ENCODE measurements at places on chromosomes 5 and 9.

- peak; percentile 65 for DNase-seq
Measured at GRCh38 chr5:168987543-168988300, 313.2 kb downstream of the SLIT3 start.

DNA sequence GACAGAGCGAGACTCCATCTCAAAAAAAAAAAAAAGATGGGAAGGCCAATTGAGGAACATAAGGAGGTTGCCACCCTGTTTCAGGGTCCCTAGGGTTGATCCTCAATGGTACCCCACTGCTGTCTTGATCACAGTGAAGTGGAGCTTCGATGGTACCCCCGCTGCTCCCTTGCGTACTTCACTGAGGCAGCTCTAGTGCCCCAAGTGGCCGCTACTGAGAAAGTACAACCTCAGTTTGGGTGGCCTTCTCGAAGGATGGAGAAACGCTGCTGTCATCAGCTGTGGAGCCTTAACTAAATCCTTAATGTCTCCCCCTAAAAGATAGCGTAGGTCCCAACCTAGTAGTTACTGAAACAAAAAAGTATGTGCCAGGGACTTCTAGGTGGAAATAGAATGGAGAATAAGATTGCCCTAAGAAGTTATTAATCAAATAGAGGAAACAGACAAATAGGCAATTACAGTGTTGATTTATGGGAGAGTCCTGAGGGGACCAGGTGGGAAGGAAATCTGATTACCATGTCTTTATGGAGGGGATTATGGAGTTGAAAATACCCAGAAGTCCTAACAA, 6.3 kb downstream of the TESK1 start:
- DNase-seq, result peak; percentile 70

DNA sequence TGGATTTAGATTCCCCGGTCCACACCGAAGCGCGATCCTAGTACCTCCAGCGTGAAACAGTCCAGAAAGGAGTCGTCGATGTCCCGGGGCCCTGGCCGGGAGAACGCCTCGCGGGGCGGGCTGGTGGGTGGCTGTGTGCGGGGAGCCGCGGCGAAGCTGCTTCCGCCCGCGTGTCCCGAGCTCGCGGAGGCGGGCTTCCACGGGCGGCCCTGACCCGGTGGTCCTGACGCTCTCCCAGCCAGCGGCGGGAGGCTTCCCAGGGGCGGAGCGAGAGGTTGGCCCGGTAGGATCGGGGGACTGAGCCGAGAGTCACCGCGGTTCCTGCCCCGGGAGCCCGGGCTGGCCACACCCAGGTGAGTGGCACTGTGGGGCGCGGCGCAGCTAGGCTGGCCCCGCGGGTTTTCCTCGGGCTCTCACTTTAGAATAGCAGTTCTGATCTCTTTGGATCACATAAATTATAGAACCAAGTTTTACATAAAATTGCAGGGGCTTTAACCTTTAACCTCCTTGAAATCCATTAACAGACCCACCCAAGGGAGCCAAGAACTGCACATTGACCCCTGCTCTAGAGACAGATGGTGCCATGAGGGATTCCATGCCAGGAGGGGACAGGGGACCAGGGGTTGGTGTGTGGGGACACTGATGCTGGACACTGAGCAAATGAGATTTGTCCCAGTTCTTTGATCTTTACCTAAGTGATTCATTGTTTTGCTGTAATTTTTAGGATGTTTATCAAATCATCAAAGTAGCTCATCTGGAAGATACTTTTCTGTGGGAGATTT, 29.2 kb upstream of the IL31RA start:
- DNase-seq, result peak; percentile 32

- no peak for DNase-seq
Measured at GRCh38 chr9:33517373-33517772, 6.7 kb upstream of the ANKRD18B start.

- DNase-seq, result peak; percentile 2
Measured at GRCh38 chr9:137971477-137972138, 94.0 kb downstream of the CACNA1B start.

DNA sequence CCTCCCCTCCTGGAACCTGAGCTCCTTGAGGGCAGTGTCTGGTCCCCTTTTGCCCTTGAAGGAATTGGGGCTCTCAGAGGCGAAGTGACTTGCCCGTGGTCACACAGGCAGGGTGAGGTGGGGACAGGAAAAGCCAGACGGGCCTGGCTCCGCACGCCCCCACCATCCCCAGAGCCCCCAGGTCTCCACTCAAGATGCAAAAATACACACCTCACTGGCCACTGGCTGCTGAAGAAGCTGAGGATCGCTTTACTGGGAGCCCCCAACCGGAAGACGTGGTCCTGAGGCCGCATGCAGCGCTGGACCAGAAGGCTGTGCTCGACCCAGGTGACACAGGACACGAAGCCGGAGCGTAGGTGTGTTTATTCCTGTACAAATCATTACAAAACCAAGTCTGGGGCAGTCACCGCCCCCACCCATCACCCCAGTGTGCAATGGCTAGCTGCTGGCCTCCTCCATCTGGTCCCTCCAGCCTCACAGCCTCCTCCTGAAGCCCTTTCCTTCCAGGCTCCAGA, 7.6 kb upstream of the AK1 start:
- DNase-seq, result no peak

- no peak for DNase-seq
Measured at GRCh38 chr5:133340822-133341221, 271.5 kb downstream of the FSTL4 start.

DNA sequence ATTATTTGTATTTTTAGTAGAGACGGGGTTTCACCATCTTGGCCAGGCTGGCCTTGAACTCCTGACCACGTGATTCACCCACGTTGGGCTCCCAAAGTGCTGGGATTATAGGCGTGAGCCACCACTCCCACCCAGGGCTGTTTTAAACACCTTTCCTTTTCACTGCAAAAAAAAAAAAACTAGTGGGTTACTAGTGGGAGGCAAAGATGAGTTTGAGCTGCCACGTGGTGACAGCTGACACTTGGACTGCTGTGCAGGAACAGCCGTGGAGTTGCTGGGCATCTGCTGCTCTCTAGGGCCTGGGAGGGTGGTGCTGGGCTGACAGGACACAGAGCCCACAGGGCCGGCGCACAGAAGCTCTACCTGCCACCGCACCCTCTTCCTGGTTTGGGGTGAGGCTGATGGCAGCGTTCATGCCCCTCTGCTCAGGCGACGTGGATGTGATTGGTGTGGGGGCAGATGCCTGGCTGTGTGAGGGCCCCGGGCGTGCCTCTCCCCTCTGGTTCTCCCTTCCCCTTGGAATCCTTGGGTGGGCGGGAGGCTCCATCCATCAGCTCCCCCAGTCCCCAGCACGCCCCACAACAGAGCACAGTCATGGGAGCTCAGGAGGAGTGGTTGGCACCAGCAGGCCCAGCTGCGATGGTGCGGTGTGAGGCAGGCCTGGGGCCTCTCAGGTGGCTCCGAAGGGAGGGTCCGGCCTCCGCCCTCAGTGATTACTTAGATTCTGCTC, 16.9 kb downstream of the RABL6 start:
- DNase-seq, result no peak

GRCh38 chr5:109468288-109468676, 58.5 kb upstream of the PJA2 start:
- DNase-seq, result no peak

- DNase-seq, result no peak
Measured at GRCh38 chr9:87395804-87396479, 101.7 kb upstream of the DAPK1 start.

GRCh38 chr5:11715461-11716196, 188.6 kb downstream of the CTNND2 start:
- no peak for DNase-seq

GRCh38 chr5:166695326-166695725, 1596.1 kb upstream of the WWC1 start:
- no peak for DNase-seq

- DNase-seq, result no peak
Measured at GRCh38 chr5:117436846-117437245, 862.2 kb upstream of the SEMA6A start.

DNA sequence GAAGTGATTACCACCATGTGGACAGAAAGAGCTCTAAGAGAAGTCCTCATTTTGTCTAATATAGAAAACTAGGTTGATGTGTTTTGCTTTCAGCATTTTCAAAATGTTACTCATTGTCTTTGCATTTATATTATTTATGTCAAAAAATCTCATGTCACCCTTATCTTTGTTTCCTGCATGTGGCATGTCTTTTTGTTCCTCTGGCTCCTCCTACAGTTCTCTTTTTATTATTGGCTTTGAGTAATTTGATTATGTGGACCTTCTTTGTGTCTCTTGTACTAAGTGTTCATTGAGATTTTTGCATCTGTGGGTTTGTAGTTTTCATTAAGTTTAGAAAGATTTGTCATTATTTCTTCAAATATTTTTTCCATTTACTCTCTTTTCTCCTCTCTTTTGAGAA, 58.8 kb downstream of the GNG10 start:
- DNase-seq, result no peak

GRCh38 chr9:117929868-117930267, 225.7 kb downstream of the TLR4 start:
- DNase-seq, result no peak

DNA sequence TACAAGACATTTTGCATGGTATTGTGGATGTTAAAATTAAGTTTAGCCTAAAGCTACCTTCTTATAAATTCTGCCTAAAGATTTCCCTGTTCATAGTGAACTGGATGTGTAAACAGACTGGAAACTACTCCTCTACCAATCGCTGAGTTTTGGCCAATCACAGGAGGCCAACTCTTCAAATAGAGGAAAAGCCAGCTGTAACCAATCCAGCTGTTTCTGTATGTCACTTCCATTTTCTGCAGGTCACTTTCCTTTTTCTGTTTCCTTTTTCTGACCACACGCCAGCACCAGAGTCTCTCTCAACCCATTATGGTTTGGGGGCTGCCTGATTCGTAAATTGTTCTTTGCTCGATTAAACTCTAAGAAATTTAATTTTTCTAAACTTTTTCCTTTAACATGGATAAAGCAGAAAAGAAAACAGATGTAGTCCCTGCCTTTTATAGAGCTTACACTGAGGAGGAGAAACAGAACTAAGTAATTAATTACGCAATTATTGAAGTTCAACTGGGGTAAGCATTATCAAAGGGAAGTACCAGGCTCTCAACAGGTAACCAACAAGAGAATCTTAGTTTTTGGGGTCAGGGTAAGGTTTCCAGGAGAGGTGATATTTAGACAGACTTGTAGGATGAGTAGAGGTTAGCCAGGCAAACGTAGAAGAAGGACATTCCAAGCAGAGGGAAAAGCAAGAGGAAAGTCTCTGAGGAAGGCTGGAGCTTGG, 27.7 kb downstream of the RANBP3L start:
- no peak for DNase-seq

GRCh38 chr9:128164307-128164885, 4.3 kb downstream of the BBLN start:
- no peak for DNase-seq

DNA sequence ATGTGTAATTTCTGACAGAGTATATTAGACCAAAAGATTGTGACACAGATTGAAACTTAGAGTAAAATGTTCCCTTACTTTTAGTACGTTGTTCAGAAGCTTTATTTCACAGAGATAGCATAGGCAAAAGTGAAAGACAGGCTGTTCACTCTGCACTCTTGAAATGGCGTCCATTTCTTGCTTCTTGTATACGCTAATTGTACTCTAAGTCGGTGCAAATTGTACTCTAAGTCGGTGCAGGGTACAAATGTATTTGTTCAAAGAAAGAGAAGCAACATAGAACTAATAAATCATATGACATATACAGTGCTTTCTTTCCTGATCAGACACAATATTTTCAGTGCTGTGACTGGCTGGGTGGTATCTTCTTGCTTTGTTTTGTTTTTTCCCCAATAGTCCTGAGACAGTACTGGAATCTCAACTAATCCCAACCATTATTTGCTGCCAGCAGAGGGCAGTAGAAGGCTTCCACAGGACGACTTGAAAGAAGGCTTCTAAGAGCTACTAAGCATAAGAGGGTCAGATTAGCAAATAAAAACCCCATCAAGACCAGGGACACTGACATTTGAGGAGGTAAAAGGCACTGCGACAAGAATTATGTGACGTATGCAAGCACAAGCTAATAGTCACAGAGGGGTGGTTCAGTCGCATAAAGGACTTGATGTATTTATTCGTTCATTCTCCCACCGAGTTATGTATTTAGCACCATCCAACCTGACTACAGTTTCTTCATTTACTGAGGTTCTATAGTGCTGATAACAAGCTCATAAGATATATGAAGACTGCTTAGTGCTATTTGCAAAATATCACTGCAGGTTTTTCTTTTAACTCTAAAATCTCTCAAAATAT, 831.8 kb downstream of the TAF11L14 start:
- peak; percentile 52 for DNase-seq

GRCh38 chr5:146474065-146474464, 26.9 kb downstream of the TCERG1 start:
- DNase-seq, result no peak

DNA sequence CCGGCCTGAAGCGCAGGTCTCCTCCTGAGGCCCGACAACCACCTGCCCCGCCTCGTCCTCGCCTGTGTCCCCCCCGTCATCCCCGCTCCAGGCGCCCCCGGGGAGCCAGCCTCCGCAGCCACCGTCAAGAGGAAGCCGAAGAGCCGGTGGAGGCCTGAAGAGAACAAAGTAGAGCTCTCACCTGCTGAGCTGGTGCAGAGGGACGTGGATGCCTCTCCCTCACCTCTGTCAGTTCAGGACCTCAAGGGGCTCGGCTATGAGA, 169.9 kb downstream of the HINT1 start:
- no peak for DNase-seq

GRCh38 chr5:41246376-41246775, 33.0 kb upstream of the C6 start:
- DNase-seq, result no peak

DNA sequence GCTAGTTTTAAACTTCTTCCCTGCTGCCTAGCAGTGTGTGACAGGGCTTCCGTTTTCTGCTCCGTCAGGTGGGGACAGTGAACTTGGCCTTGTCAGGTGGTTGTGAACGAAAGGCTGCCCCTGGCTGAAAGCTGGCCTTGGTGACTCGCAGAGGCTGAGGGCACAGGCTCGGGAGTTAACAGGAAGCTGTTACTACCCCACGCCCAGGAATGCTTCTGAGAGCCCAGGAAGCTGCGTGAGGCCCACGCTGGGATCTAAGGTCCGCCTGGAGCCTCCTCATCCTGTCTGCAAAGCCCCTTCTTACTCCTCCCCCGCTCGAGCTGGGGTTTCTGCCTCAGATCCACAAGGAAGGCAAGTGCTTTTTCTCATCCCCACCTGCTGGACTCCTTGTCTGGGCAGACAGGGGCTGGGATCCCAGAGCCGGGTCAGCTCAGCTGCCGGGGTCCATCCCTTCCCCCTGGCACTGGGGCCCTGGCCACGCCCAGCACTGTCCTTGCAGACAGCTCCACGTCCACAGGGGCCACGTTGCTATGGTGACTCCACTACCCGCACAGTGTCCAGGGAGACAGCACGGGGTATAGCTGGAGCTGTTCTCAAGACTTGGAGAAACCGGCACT, 124.7 kb upstream of the TBC1D2 start:
- DNase-seq, result no peak
